ENCODE measurements at places on chromosomes 2 and 18.

DNA sequence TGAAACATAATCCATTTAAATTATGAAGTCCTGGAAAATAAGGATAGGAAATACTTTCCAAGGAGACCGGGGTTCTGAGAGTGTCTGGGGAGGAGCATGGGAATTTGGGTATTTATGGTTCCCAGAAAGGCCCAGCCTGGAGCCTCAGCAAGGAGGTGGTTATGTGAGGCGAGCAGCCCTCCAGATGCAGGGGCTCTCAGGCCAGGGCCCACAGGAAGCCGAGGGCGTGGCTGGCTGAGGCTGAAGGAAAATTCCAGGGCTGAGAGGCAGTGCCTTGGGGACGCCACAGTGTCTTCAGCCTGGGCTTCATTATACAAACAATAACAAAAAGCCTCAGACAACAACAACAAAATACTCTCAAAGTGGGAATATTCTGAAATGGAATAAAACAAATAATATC lies 86.9 kb upstream of the SERPINE2 start:
- no peak for DNase-seq

DNA sequence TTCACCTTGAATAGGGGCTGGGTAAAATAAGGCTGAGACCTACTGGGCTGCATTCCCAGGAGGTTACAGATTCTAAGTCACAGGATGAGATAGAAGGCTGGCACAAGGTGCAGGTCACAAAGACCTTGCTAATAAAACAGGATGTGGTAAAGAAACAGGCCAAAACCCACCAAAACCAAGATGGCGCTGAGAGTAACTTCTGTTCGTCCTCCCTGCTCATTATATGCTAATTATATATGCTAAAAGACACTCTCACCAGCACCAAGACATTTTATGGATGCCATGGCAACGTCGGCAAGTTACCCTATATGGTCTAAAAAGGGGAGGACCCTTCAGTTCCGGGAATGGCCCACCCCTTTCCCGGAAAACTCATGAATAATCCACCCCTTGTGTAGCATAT lies 711.5 kb upstream of the KLHL29 start:
- DNase-seq, result no peak

GRCh38 chr2:57908736-57909161 lies 137.9 kb upstream of the VRK2 start:
- DNase-seq, result no peak

- DNase-seq, result no peak
Observed at GRCh38 chr2:153222231-153223165, 256.1 kb downstream of the RPRM start.

GRCh38 chr2:144583381-144583729 lies 63.4 kb upstream of the ZEB2 start:
- DNase-seq, result no peak

- DNase-seq, result no peak
Observed at GRCh38 chr18:79523206-79523735, 127.5 kb downstream of the NFATC1 start.

DNA sequence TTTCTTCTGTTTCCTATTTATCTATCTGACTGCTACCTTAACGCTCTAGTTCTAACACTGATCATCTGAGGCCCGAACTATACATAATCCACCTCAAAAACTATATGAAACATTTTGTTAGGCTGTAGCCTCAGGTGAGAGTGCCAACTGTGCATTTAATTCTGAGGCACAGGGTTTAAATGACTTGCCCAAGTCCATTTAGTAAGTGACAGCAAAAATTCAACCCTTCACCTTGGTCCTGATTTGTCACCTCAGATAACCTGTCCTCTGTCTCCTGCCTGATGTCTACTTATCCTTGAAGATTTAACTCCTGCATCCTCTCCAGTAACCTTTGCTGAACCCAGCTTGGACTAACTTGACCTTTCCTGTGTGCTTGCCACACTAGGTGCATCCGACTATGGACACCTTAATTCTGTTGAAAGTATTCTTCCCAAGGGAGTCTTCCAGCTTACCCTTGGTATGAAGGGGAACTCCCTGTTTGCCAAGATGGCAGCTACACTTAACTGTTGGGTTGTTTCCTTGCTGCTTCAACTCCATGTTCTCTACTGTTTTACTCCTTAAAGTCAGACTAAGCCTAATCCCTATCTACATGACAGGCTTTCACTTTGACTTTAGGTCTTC lies 23.5 kb downstream of the CD302 start:
- no peak for DNase-seq

- no peak for DNase-seq
Observed at GRCh38 chr2:122988395-122989221, 1036.5 kb upstream of the CNTNAP5 start.

DNA sequence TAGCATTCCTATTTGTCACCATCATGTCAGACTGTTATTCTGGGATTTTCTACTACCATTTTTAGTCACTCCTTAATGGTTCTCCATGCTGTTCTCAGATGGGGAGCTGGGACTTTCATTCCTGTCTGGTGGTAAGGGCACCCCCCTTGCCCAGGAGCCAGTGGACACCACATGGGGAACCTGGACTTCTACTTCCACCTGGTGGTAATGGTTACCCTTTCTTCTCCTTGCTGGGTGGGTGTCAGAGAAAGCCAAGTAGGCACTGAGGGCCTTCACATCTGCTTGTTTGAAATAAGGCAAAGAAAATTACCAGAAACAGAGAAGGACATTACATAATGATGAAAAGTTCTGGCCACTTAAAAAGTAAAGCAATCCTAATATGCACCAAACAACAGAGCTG lies 239.8 kb downstream of the FHOD3 start:
- DNase-seq, result no peak

DNA sequence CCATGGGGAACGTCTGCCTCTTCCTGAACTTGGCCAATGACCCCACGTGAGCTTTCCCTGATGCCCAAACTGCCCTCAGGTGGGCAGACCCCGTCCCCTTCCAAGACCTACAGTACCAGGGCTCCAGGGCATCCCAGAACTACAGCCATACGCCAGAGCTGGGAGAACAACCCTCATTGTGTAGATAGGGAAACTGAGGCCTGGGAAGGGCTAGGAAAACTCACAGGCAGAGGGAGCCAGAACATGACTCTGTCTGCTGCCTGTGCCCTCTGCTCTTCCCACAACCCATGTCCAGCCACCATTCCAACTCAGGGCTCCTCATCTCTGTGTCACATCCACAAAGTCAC lies 16.8 kb upstream of the ANKRD53 start:
- no peak for DNase-seq

- peak; percentile 18 for DNase-seq
Observed at GRCh38 chr18:9147440-9148202, 11.0 kb downstream of the ANKRD12 start.

GRCh38 chr2:191013682-191013931 lies 364 bp downstream of the STAT1 start:
- no peak for DNase-seq

DNA sequence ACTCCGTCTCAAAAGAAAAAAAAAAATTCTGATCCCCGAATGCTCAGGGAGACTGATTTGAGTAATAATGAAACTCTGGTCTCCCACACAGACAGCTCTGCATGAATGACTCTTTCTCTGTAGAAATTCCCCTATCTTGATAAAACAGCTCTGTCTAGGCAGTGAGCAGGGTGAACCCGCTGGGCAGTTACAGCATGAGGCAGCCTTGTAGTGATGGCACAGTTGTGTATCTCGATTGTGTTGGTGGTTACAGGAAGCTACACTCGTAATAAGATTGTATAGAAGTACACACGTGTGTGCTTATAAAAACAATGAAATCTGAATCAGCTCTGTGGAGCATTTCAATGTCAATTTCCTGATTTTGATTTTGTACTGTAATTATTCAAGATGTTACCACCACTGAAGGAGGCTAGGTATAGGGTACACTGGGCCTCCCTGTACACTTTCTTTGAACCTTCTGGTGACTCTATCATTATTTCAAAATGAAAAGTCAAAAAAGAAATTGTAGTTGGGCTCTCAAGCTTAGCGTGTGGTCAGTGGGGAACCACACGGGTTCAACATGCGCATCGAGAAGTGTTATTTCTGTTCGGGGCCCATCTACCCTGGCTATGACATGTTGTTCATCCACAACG lies 34.9 kb upstream of the ATP8B1 start:
- DNase-seq, result no peak

DNA sequence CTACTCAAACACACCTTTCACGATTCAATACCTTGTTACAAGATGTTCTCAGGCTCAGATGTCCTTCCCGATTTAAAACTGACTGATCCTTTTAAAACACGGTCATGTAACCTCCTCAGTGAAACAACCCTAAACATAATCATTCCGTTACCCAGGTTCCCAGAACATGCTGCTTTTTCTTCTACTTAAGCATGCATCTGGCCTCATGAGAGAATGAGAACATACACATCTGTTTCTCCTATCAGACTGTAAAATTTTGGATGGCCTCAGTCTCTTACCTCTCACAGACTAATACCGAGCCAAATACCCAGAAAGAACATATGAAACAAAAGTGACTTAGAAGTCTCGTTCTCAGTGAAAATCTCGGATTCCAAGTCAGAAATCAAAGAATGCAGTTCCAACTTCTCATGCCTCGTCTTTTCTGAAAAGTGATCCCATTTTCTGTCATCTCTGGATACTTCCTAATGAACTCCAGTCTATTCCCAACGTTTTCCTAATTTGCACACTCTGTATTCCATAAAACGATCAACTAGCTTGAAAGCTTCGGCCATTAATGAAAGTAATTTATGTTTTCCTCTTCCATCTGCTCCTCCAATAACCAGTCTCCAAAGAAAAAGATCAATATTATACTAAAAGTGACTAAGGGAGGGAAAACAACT lies 919 bp downstream of the SF3B1 start:
- no peak for DNase-seq

DNA sequence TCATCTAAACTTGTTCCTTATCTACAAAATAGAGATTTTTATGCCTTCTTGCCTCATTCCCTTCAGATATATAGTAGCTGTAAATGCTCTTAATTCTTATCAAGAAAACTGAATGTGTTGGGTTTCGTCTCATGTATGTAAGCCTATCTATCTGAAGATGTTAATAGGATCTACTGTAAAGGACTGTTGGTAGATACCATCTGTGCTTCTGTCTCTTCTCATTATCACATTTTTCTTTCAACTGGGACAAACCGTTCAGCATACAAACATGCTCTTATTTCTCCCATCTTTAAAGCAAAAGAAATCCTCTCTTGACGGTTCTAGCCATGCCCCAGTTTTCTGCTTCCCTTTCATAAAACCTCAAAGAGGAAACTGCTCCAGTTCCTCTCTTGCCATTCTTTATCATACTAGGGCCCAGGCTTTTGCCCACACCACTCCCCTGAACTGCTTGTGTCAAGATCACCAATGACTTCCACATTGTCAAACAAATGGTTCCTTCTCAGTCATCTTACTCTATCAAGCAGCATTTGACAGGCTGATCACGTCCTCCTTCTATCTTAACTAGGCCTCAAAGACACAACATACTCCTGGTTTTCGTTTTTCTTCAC lies 88.7 kb downstream of the ARHGEF33 start:
- no peak for DNase-seq

- no peak for DNase-seq
Observed at GRCh38 chr2:30708491-30709290, 98.6 kb downstream of the CAPN13 start.

DNA sequence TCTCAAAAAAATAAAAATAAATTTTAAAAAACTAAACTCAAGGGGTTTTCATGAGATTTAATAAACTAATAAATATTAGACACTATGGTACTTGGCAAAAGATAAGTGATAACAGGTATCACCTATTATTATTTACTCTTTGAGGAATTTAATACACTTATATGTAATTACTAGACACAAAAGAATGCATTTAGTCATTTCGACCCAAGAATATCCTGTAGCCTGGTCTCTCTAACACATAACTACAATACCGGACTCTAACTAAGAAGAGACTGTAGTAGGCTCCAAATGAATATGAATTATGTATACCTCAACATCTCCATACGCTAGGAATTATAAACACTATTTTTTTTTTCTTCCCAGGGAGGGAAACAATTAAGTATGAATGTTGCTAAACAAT lies 850.7 kb downstream of the CPS1 start:
- DNase-seq, result no peak

DNA sequence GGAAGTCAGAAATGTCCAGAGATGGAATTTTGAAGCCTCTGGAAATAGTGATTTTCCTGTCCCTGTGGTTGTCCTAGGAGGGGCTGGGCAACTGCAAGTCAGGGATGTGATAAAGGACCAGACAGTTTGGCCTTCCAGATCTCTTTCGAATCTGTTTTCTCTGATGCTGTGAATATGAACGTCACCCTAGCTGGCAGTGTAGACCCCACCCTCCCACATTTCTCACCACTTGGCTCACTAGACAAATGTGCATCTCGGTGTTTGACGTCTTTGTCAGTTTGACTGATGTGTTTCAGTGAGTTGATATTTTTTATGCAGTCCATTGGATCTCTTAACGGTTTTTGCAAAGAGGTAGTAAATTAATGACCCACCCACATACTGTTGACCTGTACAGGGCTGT lies 301.2 kb downstream of the TNS1 start:
- no peak for DNase-seq

DNA sequence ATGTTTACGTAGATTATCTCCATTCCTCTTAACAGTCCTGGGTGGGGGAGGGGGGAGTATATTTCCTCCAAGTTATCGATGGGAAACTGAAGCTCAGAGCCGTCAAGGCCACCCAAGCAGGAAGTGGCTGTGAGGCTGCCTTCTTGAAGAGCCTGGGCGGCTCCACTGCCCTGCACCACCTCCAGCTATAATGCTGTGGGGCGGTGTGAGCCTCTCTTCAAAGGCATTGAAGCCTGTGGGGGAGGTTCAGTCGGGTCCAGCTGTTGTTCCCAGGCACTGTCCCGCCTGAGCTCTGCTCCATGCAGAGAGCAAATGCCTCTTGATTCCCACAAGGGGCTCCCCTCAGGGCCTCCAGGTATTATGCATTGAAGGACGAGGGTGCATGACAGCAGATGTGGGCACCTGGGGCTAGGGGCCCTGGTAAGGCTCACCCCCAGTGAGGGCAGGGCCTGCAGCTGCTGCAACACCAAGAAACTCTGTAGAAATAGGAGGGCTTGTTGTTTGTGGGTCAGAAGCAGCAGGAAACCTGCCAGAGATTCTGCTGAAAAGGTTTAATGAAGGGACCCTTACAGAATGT lies 29.5 kb upstream of the LAPTM4A start:
- DNase-seq, result no peak

DNA sequence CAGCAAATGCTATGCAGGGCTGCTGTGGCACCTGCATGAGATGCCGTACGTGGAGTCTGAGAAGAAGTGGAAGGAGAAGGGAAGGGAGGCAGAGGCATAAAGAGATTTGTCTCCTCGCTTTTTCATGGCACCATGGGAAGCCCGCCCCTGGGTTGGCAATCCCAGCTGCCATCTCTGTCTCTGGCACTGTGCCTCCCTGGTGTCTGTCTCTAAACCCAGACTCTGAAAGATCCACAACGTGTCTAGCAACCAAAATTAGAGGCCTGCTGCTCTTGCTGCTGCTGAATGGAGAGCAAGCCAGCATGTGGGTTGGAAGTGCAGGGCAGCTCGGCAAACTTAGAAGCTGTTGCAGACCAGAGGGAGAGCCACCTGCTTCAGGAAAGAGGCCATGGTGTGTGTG lies 53.1 kb downstream of the INO80C start:
- DNase-seq, result no peak

DNA sequence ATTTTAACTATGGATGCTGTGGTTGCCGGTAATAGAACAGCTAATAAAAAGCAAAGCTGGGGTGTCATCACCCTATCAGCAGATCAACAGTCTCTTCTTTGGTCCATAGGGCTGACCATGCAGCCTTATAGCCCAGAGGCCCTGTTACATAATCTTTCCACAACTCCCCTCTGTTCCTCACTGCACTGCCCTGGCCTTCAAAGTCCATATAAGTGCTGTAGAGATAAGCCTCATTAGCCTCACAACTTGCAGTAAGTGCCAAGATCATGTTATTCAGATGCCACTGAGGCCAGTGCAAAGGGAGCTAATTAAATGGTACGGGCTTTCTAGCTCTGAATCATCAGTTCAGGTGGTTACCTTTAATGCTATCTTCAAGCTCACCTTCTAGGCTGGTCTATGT lies 89.7 kb upstream of the CXCR4 start:
- no peak for DNase-seq
